ENCODE measurements at places on chromosomes 5 and 9.

GRCh38 chr9:128070874-128071273 lies 2.8 kb downstream of the SLC25A25 start:
- no peak for DNase-seq

- DNase-seq, result no peak
Observed at GRCh38 chr5:13992795-13993194, 48.3 kb upstream of the DNAH5 start.

DNA sequence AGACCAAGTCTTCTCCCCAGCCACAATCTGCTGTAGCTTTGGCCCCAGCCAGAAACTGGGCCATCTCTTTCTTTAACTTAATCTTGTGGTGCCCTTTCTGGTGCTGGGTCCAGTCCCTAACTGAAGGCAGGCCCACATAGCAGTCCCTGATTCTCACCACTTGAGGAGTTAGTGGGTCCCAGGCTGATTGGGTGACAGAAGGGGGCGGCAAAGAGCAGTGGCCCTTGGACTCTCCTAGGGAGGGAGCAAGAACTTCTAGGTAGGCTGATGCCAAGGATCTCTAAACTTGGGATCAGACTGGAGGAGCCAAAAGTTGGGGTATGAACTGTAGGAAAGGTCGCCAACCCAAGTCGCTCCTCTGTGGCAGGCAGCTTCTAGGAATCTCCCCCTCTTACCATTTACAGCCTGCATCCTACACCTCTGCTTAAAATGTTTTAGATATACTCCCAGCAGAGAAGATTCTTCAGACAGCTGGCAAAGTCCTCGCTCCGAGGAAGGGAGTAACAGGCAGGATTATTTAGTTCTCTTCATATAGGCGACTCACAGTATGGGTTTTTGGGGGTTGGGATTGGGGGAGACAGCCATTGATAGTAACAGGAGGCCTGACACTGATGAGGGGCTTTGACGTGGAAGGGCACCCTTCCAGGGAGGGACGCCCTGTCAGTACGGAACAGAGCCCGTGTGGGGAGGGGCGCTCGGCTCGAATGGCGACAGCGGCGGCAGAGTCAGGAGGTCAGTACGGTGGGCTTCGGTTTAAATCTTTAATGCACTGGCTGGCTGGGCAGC lies 2.0 kb upstream of the CCL27 start:
- no peak for DNase-seq

GRCh38 chr5:148433826-148434225 lies 50.1 kb downstream of the FBXO38 start:
- no peak for DNase-seq

GRCh38 chr9:128150594-128151308 lies 1.5 kb downstream of the LCN2 start:
- DNase-seq, result no peak

- DNase-seq, result no peak
Observed at GRCh38 chr5:159533197-159533596, 202.9 kb upstream of the IL12B start.

DNA sequence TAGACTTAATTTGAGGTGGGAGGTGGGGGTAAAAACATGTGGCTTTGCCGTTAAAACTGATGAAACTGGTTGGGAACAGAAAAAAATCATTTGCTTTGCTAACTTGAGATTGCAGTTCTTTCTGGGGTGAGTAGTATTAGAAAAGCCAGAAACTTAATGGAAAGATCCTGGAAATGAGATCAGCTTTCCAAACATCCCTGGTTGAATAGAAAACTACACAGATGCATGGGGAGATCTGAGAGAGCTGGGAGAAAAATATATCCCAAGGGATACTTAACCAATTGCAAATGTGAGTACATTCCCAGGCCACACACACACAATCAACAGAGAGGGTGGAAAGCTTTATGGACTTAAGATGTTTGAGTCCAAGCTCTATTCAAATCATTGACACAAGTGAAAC lies 222.3 kb downstream of the YTHDC2 start:
- DNase-seq, result no peak

DNA sequence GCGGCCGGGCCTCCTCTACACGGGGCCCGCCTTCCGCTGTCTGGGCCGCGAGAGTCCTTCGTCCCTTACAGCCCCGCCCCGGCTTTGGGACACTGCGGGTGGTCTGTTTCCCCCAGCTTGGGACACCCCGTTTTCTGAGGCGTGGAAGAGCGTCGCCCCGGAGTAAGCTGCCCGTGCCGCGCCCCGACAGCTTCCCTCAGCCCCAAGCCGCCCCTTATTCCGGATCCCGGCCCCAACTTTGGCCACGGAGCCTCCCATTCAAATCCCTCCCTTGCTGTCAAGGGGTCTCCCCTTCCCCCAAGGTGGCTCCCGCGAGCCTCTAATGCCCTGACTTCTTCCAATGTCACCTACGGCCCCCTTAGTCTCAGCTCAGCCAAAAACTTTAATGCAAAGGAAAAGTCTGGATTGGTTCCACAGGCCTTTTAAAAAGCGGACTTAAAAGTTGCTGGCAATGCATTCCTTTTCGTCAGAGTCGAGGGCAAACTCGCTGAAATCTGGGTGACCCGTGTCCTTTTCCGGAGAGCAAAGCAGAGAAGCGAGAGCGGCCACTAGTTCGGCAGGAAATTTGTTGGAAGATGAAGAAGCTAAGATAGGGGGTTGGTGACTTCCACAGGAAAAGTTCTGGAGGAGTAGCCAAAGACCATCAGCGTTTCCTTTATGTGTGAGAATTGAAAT lies 19.8 kb downstream of the EXOSC2 start:
- no peak for DNase-seq

- DNase-seq, result no peak
Observed at GRCh38 chr5:173010547-173011464, 27.2 kb downstream of the ATP6V0E1 start.

DNA sequence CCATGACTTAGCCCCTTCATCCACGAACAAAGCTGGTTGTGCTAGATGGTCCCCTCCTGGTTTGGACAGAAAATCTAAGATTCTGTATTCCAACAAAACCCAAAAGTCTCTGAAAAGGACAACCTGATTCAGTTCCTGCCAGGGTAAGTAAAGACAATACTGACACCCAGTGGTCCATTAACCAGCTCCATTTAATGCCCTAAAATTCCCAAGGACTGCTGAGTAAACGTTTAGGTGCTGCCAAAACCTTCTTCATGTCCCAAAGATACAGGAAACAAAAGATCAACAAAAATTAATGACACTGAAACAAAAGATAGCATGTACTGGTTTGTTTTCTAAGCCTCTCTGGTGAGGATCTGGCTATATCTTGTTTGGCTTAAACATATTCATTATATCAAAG lies 25.3 kb upstream of the PPP1R2B start:
- no peak for DNase-seq

GRCh38 chr5:77885519-77885918 lies 109.4 kb upstream of the TBCA start:
- no peak for DNase-seq

DNA sequence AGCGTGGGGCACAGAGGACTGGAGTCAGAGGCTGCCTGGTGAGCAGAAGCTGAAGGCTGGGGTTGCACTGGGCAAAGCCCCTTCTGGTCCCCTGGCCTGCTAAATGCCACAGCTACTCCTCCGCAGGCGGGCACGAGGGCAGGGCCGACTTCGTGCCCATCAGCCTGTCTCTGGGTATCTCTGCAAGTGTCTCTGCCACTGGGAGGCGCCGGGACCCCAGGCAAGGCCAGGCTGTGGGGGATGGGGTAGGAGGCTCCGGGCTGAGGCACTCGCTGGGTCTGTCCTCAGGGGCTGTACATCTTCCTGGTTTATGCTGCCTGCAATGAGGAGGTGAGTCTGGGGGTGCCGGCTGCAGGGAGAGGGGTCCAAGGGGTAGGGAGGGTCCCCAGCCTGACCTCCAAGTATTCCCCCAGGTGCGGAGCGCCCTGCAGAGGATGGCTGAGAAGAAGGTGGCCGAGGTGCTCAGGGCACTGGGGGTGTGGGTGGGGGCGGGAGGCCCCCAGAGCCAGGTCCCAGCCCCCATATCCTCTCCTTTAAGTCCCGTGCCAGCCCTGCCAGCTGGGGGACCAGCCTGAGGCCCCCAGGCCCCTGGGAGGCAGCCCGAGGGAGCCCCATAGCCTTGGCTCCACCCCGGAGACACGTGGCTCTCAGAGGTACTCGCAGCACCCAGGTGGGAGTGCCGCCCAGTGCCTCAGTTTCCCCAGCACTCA lies 25.1 kb downstream of the ADGRD2 start:
- DNase-seq, result no peak

GRCh38 chr5:107282061-107282460 lies 388.7 kb downstream of the EFNA5 start:
- no peak for DNase-seq

- no peak for DNase-seq
Observed at GRCh38 chr9:21429191-21429590, 11.0 kb upstream of the IFNA1 start.

DNA sequence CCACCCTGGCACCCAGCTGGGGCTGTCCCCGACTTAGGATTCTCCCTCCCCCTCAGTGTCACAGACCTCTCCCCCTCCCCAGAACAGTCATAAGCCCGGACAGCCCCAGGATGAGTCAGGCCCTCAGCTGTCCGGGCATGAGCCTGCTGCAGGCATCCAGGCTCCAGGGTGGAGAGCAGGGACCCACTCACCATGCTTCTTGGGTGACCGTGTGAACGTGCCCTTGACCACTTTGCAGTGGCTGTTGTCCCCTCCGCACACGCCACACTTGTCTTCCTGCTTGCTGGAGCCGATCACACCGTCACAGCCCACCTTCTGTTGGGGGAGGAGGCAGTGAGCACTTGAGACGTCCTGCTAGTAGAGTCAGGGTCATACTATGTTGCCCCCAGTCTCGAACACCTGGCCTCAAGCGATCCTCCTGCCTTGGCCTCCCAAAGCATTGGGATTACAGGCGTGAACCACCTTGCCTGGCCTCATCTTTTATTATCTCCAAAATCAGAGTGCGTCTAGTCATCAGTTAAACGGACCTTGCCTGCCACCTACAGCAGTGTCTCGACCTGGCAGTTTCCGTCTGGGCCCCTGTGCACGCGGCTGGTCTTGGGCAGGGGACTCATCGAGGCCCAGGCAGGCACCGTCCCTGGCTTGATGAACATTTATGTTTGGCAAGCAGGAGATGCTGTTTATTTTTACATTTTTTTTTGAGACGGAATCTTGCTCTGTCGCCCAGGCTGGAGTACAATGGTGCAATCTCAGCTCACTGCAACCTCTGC lies 72.6 kb downstream of the ZNF354C start:
- no peak for DNase-seq

DNA sequence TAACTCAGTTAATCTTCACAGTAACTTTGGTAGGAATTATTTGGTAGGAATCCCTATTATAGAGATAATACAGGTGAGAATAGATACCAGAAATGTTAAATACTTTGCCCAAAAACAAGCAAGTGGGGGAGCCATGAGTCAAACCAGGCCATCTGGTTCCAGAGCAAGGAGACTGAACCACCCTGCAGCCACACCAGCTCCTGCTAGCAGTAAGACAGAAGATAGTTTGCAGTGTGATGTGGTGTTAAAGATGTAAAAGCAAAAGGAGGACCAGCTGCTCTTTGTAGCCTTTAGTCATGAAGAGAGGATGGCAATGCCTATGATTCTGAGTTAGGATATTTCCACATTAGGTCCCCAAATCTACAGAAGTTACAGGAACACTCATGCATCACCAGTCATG lies 101.4 kb downstream of the PRKACG start:
- no peak for DNase-seq

- no peak for DNase-seq
Observed at GRCh38 chr9:94654165-94654894, 15.0 kb upstream of the FBP1 start.

GRCh38 chr5:15388866-15389265 lies 111.1 kb upstream of the FBXL7 start:
- DNase-seq, result no peak

GRCh38 chr5:73435759-73436534 lies 12.6 kb downstream of the FOXD1 start:
- DNase-seq, result no peak

DNA sequence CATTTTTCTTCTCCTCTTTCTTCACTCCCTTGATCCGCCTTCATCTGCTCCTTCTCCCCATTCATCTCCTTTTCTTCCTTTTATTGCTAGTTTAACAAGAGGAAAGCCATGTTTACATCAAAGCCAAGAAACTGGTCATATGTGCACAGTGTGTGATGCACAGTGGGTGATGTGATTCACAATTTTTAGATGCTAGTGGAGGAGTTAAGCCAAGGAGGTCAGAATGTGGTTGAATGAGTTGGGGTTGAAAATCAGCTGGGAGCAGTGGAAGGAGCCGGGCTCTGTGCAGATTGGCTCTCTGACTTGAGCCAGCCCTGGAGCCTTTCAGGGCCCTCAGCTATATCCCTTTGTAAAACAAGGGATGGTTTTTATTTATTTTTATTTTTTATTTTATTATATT lies 7.3 kb downstream of the ACER2 start:
- no peak for DNase-seq

GRCh38 chr9:87711857-87712800 lies 13.8 kb upstream of the CTSL start:
- DNase-seq, result no peak

All from cortex of kidney (tissue), 1 donor.